Heart left ventricle (tissue), 16 donors: ENCODE measurements at places on chromosomes 16 and 17. TPM values are rescaled to one million over a fixed set of nuclear protein-coding genes. Genes with fewer than 3 reads are reported as not detected.

DNA sequence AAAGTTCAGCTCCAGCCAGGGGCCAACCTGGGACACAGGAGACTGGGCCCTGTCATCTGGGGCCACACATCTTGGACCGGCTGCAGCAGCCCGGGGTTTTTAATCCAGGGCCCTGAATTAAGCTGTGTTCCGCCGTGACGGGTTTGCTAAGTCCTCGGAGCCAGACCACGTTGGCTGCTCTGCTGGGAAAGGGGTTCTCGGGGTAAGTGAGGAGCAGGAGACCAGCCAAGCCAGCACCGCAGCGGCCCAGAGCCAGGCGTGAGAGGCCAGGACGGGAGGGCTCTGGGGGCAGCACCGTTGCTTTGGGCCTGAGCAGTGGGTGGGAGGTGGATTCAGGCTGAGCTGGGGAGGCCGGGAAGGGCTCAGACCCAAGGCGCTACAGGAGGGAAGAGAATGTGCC, 31.3 kb upstream of the CBX4 start:
- DNase-seq = no peak

GRCh38 chr16:8530752-8531384, 59.4 kb downstream of the TMEM114 start:
- no peak for DNase-seq

Gene CARD14
- polyA plus RNA-seq = 0.11 TPM

DNA sequence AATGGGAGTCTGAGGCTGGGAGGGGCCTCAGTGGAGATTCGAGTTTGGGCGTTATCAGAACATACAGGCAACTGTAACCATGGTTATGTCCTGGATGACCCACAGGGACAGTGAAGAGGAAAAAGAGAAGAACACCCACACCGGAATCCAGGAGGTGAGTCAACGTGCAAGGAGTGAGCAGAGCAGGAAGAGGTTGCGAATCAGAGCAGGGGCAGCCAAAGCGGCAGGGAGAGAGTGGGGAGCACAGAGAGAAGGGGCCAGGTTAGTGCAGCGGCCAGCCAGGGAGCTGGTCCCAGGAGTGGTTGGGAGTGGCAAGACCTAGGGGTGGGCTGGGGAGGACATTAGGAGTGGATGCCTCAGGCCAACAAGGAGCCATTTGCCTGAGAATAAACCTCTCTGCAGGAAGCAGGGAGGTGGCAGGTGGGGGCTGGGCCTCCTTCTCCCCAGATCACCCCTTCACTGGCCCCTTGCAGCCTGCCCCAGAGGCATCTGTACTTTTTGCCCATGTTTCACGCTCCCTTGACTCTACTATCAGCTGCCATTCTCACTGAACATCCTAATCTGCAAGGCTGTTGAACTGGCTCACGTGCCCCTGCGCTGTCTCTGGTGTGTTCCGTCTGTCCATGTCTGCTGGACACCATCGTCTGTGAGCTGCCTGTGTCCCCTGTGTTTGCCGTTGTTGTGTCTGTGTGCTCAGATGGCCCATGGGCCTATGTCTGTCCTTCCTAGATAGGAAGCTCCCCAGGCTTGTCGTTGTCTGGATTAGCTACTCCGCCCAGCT, 5.1 kb downstream of the KRT13 start:
- no peak for DNase-seq
